Naive thymus-derived CD8-positive, alpha-beta T cell (primary cell): ENCODE measurements at places on chromosomes 5 and 9. TPM values are rescaled to one million over a fixed set of nuclear protein-coding genes. Genes with fewer than 3 reads are reported as not detected.

Gene CENPP
- total RNA-seq, result 4.4 TPM

Gene LECT2
- not detected for total RNA-seq

Gene NOL8
- total RNA-seq, result 102 TPM

Gene UGT3A2
- not detected for total RNA-seq

GRCh38 chr5:100017520-100018262 lies 517.5 kb upstream of the FAM174A start:
- no peaks in the 10 kb centered on the region for H3K27me3 ChIP-seq
- no peak overlapping the region for H3K4me3 ChIP-seq
- H3K4me1 ChIP-seq, result no peaks in the 10 kb centered on the region

DNA sequence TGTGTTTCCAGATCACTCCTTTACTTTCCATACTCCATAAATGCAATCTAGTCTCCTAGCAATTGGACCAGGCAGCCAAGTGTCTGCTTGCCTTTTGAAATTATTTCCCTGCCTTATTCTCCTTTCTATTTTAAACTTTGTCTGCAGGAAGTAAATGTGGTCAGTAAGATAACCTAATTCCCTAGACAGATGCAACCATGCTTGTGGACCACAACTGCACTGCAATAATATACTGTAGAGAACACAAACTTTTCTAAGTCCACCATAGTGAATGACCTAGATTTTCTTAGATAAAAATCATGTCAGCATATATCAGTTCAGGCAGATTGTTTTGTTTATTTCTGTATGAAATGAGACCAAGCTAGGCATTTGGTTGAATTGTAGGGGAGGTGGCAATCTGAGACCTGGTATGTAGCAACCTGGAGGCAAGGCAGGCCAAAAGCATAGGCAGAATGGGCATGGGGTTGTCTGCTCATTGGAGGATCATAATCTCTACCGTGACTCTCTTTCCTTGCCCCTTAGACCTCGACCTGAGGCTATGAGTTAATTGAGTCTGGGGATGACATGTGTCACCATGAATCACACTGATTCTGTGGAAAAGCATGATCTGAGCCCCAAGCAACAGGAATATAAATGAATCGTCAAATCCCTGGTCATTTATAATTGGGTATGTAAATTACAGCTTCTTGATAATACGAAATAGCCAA lies 20.7 kb downstream of the ACTL7B start:
- H3K4me3 ChIP-seq, result no peak overlapping the region
- peaks cover 20% of the 10 kb centered on the region for H3K4me1 ChIP-seq
- no peak for DNase-seq
- peaks cover 2% of the 10 kb centered on the region for H3K27me3 ChIP-seq

GRCh38 chr5:111963555-111963954 lies 206.6 kb upstream of the NREP start:
- no peaks in the 10 kb centered on the region for H3K36me3 ChIP-seq
- no peak overlapping the region for H3K4me3 ChIP-seq
- no peak overlapping the region for H3K27ac ChIP-seq
- DNase-seq, result no peak
- H3K4me1 ChIP-seq, result no peaks in the 10 kb centered on the region

DNA sequence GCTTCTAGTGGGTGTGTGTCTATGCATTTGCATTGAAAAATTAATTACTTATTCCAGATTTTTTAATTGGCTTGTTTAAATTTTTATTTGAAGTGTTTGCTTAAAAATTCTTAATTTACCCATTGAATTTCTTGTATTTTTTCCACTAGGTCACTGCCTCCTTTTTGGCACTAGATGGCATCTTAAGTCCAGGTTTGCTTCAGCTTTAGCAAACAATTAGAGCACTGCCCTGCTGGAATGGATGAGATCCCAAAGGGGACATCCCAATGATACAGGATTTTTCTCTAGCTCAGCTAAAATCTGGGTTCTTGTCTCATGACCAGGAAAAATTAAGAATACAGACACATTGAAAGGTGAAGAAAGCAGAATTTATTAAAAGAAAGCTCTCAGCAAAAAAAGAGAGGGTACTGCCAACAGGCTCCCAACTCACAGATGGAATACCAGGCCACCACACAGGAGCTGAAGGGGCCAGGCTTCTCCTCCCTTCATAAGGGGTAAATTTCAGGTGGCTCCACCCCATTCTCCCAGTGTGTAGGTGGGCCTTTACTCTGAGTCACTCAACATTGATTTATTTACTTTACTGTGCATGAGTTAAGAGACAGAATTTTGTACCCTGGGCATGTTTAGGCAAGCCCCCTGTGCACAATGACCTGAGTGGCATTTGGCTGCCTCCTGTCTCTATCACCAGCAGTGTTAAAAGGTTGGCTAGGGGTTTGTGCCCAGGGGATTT lies 532.4 kb downstream of the ANXA1 start:
- no peak overlapping the region for H3K4me3 ChIP-seq
- no peaks in the 10 kb centered on the region for H3K27me3 ChIP-seq

Gene ANKRD31
- 2.8 TPM for total RNA-seq

DNA sequence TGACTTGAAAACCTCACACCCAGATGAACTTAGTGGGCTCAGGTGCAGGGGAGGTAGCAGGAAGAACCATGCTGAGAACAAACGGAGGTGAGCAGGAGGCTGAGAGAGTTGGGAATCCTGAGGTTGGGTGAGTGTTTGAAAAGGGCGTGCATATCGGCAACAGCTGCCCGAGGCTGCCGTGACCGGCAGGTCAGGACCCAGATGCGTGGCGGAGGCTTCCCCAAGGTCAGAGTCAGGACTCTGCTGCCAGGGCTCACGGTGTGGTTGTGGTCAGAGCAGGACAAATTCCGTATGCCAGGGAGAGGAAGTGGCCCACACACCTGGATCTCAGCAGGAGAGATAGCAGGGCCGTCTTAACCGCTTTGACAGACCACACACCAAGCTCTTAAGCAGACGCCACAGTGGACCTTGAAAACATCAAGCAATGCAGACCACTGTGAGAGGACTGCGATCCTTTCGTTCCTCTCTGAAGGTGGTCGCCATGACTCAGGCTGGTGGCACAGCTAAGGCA lies 43.1 kb downstream of the ADAMTS16 start:
- H3K4me3 ChIP-seq, result no peak overlapping the region
- H3K27ac ChIP-seq, result no peak overlapping the region
- H3K27me3 ChIP-seq, result peaks cover 5% of the 10 kb centered on the region

- H3K36me3 ChIP-seq, result peaks cover 6% of the 10 kb centered on the region
- H3K4me1 ChIP-seq, result peaks cover 2% of the 10 kb centered on the region
- H3K27me3 ChIP-seq, result peaks cover 6% of the 10 kb centered on the region
Measured at GRCh38 chr5:73709536-73710129, 83.6 kb downstream of the ARHGEF28 start.

DNA sequence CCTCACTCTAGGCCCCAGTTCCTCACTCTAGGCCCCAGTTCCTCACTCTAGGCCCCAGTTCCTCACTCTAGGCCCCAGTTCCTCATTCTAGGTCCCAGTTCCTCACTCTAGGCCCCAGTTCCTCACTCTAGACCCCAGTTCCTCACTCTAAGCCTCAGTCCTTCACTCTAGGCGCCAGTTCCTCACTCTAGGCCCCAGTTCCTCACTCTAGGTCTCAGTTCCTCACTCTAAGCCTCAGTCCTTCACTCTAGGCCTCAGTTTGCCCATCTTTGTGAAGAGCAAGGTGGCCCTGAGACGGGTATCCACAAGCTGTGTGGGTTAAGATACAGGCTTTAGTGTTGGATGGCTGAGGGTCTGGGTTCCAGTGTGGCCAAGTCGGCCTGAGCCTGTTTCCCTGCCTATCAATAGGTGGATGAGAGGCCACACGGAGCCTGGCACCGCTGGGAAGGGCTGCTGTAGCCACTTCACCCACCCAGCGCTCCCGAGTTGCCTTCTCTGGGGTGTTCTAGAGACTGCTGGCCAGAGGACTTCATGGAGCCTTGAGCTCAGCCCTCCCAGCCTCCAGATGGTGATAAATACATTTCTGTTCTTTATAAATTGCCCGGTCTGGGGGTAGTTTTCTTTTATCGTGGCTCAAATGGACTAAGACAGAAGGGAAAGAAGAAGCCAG lies 150.2 kb downstream of the RXRA start:
- no peak for DNase-seq
- no peaks in the 10 kb centered on the region for H3K36me3 ChIP-seq
- no peak overlapping the region for H3K4me3 ChIP-seq
- peak overlapping the region; percentile 80 for H3K27ac ChIP-seq

Gene TAF11L10
- not detected for total RNA-seq

DNA sequence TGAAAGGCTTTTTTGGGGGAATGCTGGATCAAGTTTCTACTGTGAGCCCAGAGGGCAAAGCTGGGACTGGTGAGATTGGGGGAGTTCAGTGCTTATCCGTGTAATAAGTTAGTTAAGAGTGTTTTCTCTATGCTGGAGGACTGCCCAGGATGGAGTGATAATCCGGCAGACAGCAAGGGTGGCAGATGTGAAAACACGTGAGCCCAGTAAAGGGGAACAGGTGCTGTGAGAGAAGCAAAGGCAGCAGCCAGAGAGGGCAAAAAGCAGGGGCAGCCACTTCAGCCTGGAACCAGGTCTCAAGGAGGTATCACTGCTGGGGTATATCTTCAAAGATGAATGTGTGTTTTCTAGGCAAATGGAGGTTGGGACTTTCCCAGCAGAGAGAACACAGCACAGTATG lies 53.9 kb downstream of the GALNT10 start:
- peaks cover 6% of the 10 kb centered on the region for H3K36me3 ChIP-seq
- H3K4me3 ChIP-seq, result no peak overlapping the region
- peaks cover 15% of the 10 kb centered on the region for H3K4me1 ChIP-seq
- no peaks in the 10 kb centered on the region for H3K27me3 ChIP-seq
- no peak overlapping the region for H3K27ac ChIP-seq

Gene MYO10
- not detected for total RNA-seq

DNA sequence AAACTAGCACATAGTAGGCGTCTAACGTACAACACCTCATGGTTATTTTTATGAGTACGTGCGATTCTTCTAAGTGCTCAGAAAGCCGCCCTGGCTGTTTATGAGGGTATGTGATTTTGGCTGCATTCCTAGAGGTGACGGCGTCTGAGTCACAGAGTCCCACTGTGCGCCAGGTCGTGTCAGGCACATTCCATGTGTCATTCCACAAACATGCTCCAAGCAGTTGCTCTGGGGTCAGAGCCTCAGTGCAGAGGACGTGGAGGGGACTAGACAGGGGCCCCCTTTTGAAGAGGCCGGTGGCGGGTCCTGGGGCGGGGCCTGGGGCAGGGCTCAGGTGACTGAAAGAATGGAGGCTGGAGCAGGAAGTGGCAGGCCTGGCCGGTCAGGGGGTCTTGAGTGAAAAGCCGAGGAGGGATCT lies 51.9 kb downstream of the NEK6 start:
- H3K27me3 ChIP-seq, result no peaks in the 10 kb centered on the region

- H3K36me3 ChIP-seq, result no peaks in the 10 kb centered on the region
- H3K27ac ChIP-seq, result no peak overlapping the region
- H3K4me3 ChIP-seq, result no peak overlapping the region
- no peaks in the 10 kb centered on the region for H3K4me1 ChIP-seq
- no peaks in the 10 kb centered on the region for H3K27me3 ChIP-seq
Measured at GRCh38 chr5:153654504-153655200, 164.2 kb downstream of the GRIA1 start.

GRCh38 chr5:132746954-132747615 lies at the start of gene CCNI2:
TSS of gene CCNI2 (plus strand) at chr5:132747426. CDS start at chr5:132747496, 70 bp downstream.
- H3K4me1 ChIP-seq, result peaks cover 5% of the 10 kb centered on the region
- peaks cover 8% of the 10 kb centered on the region for H3K36me3 ChIP-seq
- no peaks in the 10 kb centered on the region for H3K27me3 ChIP-seq
- H3K4me3 ChIP-seq, result peak within 1 kb of the TSS; percentile 80
- H3K27ac ChIP-seq, result peak within 1 kb of the TSS; percentile 88

DNA sequence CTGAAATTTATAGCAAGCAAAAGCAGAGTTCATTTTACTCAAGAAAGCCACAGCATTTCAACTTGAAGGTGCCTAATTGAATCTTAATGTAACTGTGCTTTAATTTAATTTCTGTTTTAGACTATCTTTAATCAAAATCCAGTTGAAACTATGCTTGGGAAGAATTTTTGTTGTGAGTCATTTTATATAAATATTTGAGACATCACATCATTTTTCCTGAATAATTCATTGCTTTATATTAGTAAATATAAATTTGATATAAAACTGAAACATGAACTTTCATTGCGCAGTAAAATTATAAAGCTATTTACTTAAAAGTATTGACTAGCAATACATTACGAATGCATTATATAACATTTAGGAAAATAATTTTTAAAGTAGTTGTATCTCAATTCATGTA lies 1937.1 kb upstream of the CDH9 start:
- no peak overlapping the region for H3K27ac ChIP-seq
- no peak overlapping the region for H3K4me3 ChIP-seq
- no peak for DNase-seq
- H3K36me3 ChIP-seq, result no peaks in the 10 kb centered on the region

- H3K4me1 ChIP-seq, result peaks cover 69% of the 10 kb centered on the region
- H3K36me3 ChIP-seq, result peaks cover 18% of the 10 kb centered on the region
- no peaks in the 10 kb centered on the region for H3K27me3 ChIP-seq
- H3K27ac ChIP-seq, result peak overlapping the region; percentile 85
- no peak overlapping the region for H3K4me3 ChIP-seq
Measured at GRCh38 chr5:175517824-175518450, 39.6 kb downstream of the SFXN1 start.

GRCh38 chr5:80182809-80183580 lies 72.9 kb downstream of the SERINC5 start:
- no peaks in the 10 kb centered on the region for H3K27me3 ChIP-seq
- peaks cover 10% of the 10 kb centered on the region for H3K36me3 ChIP-seq
- H3K4me1 ChIP-seq, result peaks cover 89% of the 10 kb centered on the region
- H3K4me3 ChIP-seq, result peak overlapping the region; percentile 56
- DNase-seq, result no peak

Gene CDHR2
- total RNA-seq, result 3.6 TPM

- no peaks in the 10 kb centered on the region for H3K36me3 ChIP-seq
- no peak overlapping the region for H3K4me3 ChIP-seq
- H3K4me1 ChIP-seq, result peaks cover 67% of the 10 kb centered on the region
Measured at GRCh38 chr9:135883410-135884089, 23.8 kb downstream of the CAMSAP1 start.

GRCh38 chr5:143955141-143955540 lies 143.2 kb downstream of the HMHB1 start:
- H3K27ac ChIP-seq, result no peak overlapping the region
- DNase-seq, result no peak
- no peak overlapping the region for H3K4me3 ChIP-seq

DNA sequence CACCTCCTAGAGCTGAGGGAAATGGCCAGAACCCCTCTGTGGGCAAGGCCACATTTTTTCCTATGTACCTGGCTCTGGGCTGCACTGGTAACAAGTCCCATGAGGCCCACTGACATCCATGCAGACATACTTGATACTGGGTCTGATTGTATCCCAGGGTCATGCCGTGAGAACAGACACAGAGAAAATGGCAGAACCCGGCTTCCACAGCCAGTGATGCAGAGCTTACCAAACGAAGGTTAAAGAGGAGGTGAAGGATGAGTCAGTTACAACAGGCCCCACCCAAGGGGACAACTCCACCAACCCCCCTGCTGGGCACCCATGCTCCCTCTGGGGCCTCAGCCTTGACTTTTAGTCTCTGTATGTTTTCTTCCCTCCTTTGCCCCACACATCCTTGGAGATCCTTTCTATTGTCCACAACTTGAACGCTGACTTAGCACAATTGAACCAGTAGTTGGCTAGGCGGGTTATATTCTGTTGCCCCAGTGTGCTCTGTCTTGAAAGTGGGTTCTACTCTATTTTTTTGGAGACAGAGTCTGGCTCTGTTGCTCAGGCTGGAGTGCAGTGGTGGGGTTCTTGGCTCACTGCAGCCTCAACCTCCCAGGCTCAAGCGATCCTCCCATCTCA lies 93.5 kb downstream of the DAP start:
- DNase-seq, result no peak
- H3K4me1 ChIP-seq, result no peaks in the 10 kb centered on the region
- H3K4me3 ChIP-seq, result no peak overlapping the region
- H3K27ac ChIP-seq, result no peak overlapping the region
- H3K36me3 ChIP-seq, result no peaks in the 10 kb centered on the region
- no peaks in the 10 kb centered on the region for H3K27me3 ChIP-seq

GRCh38 chr5:68010740-68011139 lies 204.8 kb upstream of the PIK3R1 start:
- DNase-seq, result no peak
- no peak overlapping the region for H3K27ac ChIP-seq
- H3K4me3 ChIP-seq, result no peak overlapping the region
